CD8-positive, alpha-beta T cell (primary cell): ENCODE measurements at places on chromosomes 2 and 18.
A peak's percentile ranks its signal among the peaks of the same experiment; 100 is the strongest.

DNA sequence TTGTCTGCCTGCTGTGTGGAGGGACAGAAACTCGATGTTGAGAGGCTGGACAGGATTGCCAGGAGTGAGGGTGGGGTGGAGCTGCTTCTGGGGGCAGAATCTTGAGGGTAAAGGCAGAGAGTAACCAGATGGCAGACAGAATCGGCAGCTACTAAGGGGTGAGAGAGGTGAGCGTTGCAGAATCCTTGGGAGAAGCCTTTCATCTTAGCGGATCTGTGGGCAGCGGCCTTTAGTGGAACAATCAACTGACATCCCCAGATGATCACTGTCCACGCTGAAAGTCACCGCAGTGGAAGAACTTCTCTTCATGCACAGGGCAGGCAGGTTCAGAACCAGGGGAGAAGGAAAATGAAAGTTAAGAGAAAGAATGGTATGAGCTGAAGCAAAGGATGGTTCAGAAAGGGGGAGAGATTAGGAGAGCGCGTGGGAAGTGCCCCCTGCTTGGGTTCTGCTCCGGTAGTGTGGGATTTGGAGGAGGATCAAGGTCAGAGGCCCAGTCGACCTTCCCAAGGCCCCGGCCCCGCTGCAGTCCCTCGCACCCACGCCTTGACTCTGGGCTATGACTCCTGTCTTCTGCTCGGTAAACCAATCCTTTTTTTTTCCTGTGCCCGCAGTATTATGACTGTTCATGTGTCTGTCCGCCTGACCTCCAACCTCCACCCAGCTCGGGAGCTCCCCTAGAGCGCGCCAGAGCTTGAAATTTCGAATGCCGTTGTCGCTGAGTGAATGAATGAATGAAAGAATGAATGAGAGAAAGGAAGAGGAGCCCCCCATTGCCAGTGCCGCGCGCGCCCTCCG, 584 bp downstream of the BOLA3 start:
- no peak for DNase-seq

DNA sequence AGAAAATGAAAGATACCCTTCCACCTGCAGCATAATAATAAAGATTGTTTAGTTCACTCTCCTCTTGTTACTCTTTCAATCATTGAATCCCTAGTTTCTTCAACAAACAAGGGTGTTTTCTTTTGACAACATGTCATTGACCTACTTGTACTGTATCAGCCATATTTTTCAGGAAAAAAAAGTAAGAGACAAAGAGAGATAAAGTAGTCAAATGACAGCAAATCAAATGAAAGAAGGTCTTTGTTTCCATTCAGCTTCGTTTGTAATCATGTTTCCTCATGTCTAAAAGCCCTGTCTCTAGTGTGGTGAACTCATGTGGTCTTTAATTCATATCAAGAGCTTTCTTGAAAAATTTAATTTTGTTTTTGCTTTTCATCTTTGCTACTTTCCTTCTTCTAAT, 557.8 kb upstream of the LRATD1 start:
- no peak for DNase-seq

DNA sequence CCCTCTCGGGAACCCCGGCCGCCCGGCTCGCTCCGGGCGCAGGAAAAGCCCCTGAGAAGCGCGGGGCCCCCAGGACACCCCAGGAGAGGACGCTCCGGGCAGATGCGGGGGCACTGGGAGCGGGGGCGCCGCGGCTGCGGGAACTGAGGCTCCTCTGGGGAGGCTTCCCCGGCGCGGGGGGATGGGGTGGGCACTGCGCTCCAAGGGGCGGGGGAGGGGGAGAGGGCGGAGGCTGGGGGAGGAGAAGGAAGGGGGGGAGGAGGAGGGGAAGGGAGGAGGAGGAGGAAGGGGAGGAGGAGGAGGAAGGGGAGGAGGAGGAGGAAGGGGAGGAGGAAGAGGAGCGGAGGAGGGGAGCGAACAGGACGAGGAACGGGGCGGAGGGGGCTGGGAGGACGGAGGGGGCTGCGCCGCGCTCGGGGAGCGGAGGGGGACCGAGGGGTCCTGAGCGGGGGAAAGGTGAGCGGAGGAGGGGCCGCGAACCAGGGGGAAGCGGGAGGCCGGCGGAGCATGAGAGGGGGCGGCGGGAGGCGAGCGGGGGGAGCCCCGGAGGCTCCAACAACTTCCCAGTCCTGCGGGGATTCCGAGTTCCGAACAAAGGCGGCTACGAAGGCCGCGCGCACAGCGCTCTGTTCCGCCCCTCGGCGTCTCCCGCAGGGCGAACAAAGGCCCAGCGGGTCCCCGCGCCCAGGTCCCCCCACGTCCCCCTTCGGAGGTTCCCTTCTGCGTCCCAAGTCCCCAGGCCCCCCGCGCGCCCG, 742 bp downstream of the PXDN start:
- DNase-seq = no peak

GRCh38 chr2:25286025-25286400, 55.7 kb downstream of the DNMT3A start:
- peak; percentile 72 for DNase-seq

- no peak for DNase-seq
Measured at GRCh38 chr2:72994282-72994990, 77.1 kb downstream of the SFXN5 start.

- DNase-seq = no peak
Measured at GRCh38 chr18:70448588-70448987, 159.7 kb downstream of the SOCS6 start.

GRCh38 chr18:57084331-57085271, 62.3 kb upstream of the BOD1L2 start:
- DNase-seq = no peak

GRCh38 chr2:130837811-130838565, 1.3 kb downstream of the ARHGEF4 start:
- no peak for DNase-seq

DNA sequence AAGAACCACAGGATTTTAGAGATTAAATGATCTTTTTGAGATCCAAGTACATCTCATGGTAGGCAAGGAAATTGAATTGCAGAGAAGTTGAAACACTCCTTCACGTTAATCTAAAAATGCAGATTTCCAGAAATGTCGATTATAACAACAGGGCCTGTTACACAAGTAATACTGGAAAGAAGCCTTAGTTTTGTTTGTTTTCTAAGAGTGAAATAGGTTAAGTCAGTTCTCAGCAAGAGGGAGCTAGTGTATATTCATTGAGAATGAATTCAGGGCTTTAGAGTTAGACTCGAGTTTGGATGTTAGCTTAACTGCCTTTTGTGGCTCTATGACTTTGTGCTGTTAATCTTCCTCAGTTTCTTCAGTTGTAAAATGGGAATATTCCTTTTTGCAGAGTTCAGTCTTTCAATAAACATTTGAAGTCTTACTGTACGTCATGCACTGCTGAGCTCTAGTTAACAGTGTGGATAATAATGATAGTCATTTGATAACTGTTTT, 926 bp downstream of the NDUFV2 start:
- DNase-seq = no peak

DNA sequence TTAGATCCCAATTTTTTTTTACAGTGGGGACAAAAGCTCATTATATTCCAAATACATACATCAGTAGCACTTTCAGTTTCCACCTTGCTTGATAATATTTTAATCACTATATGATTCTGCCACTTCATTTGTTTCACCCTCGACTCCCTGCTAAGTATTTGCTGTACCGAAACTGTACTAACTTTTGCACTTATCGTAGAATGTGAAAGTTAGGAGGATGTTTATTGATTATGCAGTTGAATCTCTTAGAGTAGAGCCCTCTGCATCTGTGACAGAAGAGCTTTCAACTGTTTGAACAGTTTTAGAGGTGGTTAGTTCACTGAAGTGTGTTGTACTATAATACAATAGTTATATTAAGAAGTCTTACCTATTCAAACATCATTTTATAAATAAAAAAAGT, 20.8 kb downstream of the NCOA1 start:
- no peak for DNase-seq

DNA sequence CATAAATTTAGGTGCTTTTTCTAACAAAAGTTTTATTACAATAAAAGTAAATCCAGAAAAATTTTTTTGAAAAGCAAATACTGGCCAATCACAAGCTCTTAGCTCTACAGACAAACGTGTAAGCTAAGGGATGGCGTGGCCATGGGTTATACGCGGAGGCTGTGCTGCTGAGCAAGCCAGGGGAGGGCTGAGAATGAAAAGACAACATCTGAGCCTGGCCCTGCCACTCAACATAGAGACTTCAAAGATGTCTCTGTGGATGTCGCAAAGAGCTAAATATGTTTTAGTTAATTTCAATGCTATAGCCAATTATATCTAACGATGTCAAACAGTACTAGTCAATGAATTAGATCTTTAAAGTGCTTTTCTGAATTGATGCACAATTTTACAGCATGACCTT, 33.3 kb upstream of the NT5DC4 start:
- no peak for DNase-seq

DNA sequence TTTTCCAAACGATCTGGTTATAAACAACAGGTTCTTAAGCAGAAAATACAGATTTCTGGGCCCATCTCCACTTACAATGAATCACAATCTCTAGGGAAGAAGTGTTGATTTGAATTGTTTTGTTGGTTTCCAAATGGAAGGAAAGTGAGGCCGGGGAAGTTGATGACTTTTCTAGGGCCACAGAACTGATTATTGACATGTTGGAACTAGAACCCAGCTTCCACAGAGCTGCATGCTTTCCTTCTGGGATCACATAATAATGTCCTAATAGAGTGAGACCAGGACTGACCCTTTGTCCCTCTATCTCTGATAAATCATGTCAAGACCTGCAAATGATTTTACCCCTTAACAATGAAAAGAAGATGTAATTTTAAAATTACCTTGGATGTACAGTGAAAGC, 332.2 kb downstream of the OSR1 start:
- no peak for DNase-seq

- DNase-seq = no peak
Measured at GRCh38 chr18:36186461-36187192, 670 bp upstream of the MOCOS start.

DNA sequence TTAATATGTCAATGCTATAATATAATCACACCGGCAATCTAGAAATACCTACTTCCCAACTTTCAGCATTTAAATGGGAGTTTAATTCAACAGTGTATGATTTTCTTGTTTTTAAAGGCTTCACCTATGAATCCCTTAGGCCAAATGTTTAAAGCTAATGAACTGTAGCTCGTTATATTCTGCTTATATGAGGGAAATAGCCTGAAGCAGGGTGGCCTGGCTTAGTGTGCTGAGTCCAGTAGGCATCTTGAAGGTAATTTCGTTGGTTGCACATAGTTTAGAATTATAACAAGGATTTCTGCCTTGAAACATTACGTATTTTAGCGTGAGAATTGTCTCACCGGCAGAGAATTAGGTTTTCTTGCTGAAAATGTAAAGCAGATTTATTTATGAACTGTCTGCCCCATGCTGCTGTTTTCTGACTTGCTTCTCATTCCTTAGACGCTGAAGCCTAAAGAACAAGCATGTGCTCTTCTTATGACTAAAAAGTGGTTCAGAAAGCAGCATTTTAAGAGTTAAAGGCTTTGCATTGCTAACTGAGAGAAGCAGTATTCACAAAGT, 433.7 kb upstream of the RAB12 start:
- DNase-seq = no peak

- DNase-seq = peak; percentile 54
Measured at GRCh38 chr2:238784671-238785527, 63.0 kb upstream of the TWIST2 start.
